WTC11 (cell line): ENCODE measurements at places on chromosomes 16 and 17. TPM values are rescaled to one million over a fixed set of nuclear protein-coding genes. Genes with fewer than 3 reads are reported as not detected.

GRN gene
- 177 to 185 TPM (median 185 TPM) in 3 replicates for total RNA-seq

HBA2 gene
- 1.8 to 2.6 TPM (median 2.4 TPM) in 3 replicates for total RNA-seq

AHSP gene
- 0.60 to 0.81 TPM in 2 of 3 replicates, not detected in the other for total RNA-seq

ERN1 gene
- 6.5 to 8.6 TPM (median 7.6 TPM) in 3 replicates for total RNA-seq

ADCY9 gene
- total RNA-seq, result 9.5 to 11.5 TPM (median 10.0 TPM) in 3 replicates

TBC1D26 gene
- 2.2 to 3.6 TPM (median 3.5 TPM) in 3 replicates for total RNA-seq

ABCC11 gene
- total RNA-seq, result 0.05 to 0.30 TPM in 2 of 3 replicates, not detected in the other

DHX58 gene
- 6.3 to 7.6 TPM (median 7.3 TPM) in 3 replicates for total RNA-seq

C16orf46 gene
- 1.1 to 1.3 TPM (median 1.2 TPM) in 3 replicates for total RNA-seq

- H3K36me3 ChIP-seq, result peaks cover 68% of the 10 kb centered on the region
- no peak for DNase-seq
- H3K4me3 ChIP-seq, result no peak overlapping the region
- no peak overlapping the region for H3K27ac ChIP-seq
- peaks cover 61% of the 10 kb centered on the region for H3K4me1 ChIP-seq
Observed at GRCh38 chr17:65535777-65536572, 25.5 kb downstream of the AXIN2 start.

- H3K36me3 ChIP-seq, result no peaks in the 10 kb centered on the region
- H3K27me3 ChIP-seq, result no peaks in the 10 kb centered on the region
- H3K4me3 ChIP-seq, result no peak overlapping the region
- H3K4me1 ChIP-seq, result 0 out of 2 replicates have a peak, but pooled peaks cover 3% of the 10 kb centered on the region
- peak; percentile 74 for DNase-seq
- 0 out of 2 replicates have a peak overlapping the region, but pooled peaks have one; percentile 2 for H3K27ac ChIP-seq
Observed at GRCh38 chr17:37373530-37374159, 2.1 kb upstream of the C17orf78 start.

GRCh38 chr17:29973005-29973404 lies 31.6 kb downstream of the EFCAB5 start:
- no peak overlapping the region for H3K27ac ChIP-seq
- no peaks in the 10 kb centered on the region; the same call in 1 of the 2 replicates for H3K27me3 ChIP-seq
- H3K36me3 ChIP-seq, result no peaks in the 10 kb centered on the region

DNA sequence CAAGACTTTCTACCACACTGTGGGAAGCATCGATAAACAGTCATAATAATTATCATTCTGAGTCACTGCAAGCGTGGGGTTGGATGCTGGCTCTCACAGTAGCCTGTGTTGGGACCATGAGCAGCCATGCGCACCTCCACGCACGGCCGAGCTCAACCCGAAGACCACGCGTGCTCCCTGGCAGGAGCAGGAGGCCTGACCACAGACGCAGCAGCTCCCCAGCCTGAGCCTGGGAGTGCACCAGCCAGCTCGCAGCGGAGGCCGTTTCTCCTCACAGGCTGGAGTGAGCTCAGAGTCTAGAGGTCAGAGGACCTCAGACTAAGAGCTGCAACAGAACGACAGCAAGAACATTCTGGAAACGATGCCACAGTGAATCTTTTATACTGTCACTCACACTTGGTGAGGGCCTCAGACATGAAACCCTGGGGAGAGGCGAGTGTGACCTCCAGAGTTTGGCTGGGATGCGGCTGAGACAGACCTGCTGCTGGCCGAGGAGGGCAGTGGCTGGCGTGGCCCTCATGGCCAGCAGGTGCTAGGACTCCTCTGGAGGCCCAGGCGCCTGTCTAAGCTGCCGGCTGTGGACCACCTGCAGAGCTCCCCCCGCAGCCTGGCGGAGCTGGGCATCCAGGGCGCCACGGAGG lies 6.0 kb downstream of the NDUFAF8 start:
- no peaks in the 10 kb centered on the region for H3K36me3 ChIP-seq
- no peak overlapping the region for H3K27ac ChIP-seq
- H3K4me1 ChIP-seq, result peaks cover 20% of the 10 kb centered on the region
- no peaks in the 10 kb centered on the region for H3K27me3 ChIP-seq
- no peak overlapping the region for H3K4me3 ChIP-seq

- no peak overlapping the region for H3K4me3 ChIP-seq
- DNase-seq, result no peak
- peak overlapping the region; percentile 98 for H3K27ac ChIP-seq
- H3K4me1 ChIP-seq, result peaks cover 32% of the 10 kb centered on the region
- H3K36me3 ChIP-seq, result peaks cover 26% of the 10 kb centered on the region
- no peaks in the 10 kb centered on the region for H3K27me3 ChIP-seq
Observed at GRCh38 chr16:68798398-68798797, 44.9 kb upstream of the TANGO6 start.

GRCh38 chr17:78785663-78786057 lies 3.6 kb upstream of the CYTH1 start:
- H3K36me3 ChIP-seq, result peaks cover 11% of the 10 kb centered on the region
- no peak for DNase-seq
- H3K27ac ChIP-seq, result peak overlapping the region; percentile 84; the same call in 1 of the 2 replicates
- peaks cover 16% of the 10 kb centered on the region for H3K4me1 ChIP-seq
- peaks cover 3% of the 10 kb centered on the region; the same call in 1 of the 2 replicates for H3K27me3 ChIP-seq
- H3K4me3 ChIP-seq, result no peak overlapping the region

- no peak for DNase-seq
- peaks cover 5% of the 10 kb centered on the region for H3K27me3 ChIP-seq
- H3K4me1 ChIP-seq, result no peaks in the 10 kb centered on the region
- H3K4me3 ChIP-seq, result no peak overlapping the region
Observed at GRCh38 chr16:86432691-86433090, 77.6 kb upstream of the FOXF1 start.

DNA sequence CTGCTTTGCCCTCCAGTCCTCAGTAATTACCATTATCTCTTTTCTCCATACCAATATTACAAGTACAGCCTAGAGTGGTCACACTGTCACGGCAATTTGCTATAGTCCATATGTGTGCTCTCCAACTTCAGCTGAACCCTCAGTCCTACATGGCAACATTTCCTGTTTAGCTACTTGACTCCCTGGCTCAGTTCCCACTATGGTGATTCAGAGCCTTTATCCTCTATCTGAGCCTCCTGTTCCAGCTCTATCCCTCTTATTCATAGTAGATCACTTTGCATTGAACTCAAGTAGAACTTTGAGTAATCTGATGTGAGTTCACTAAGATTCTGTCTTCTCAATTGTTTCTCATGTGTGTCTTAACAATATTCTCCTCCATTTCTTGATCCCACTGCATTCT lies 43.7 kb upstream of the GOSR1 start:
- no peaks in the 10 kb centered on the region for H3K27me3 ChIP-seq
- no peaks in the 10 kb centered on the region for H3K36me3 ChIP-seq
- H3K4me1 ChIP-seq, result no peaks in the 10 kb centered on the region
- H3K4me3 ChIP-seq, result no peak overlapping the region

- peaks cover 35% of the 10 kb centered on the region for H3K4me1 ChIP-seq
- no peak for DNase-seq
- H3K36me3 ChIP-seq, result peaks cover 5% of the 10 kb centered on the region; the same call in 1 of the 2 replicates
- no peaks in the 10 kb centered on the region for H3K27me3 ChIP-seq
Observed at GRCh38 chr17:75828741-75829140, 15.5 kb downstream of the UNC13D start.

DNA sequence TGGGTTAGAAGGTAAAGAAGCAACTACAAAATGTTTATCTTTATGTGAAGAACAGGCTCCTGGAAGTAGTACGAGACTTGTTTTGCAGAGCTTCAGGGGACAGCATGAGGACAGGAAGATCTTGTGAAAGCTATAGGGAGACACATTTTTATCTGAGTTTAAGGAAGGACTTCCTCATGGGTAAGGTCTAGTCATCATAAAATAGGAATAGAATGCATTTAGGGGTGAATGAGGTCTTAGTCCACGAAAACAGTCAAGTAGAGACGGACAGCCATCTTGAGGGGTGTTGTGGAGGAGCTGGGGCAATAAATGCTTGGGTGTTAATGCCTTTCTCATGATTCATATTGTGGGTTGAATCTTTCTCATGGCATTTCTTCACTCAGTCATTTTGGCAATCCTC lies 24.3 kb downstream of the KCNJ16 start:
- no peaks in the 10 kb centered on the region for H3K36me3 ChIP-seq
- H3K27me3 ChIP-seq, result no peaks in the 10 kb centered on the region
- H3K27ac ChIP-seq, result no peak overlapping the region
- no peak for DNase-seq
- H3K4me1 ChIP-seq, result no peaks in the 10 kb centered on the region

GRCh38 chr16:3578121-3578520 lies 918 bp upstream of the NLRC3 start:
- H3K4me1 ChIP-seq, result peaks cover 9% of the 10 kb centered on the region
- no peak overlapping the region for H3K4me3 ChIP-seq

- peak overlapping the region; percentile 87; the same call in 1 of the 2 replicates for H3K27ac ChIP-seq
- no peak overlapping the region for H3K4me3 ChIP-seq
- H3K4me1 ChIP-seq, result peaks cover 29% of the 10 kb centered on the region
- H3K36me3 ChIP-seq, result peaks cover 7% of the 10 kb centered on the region; the same call in 1 of the 2 replicates
- no peaks in the 10 kb centered on the region for H3K27me3 ChIP-seq
- DNase-seq, result peak; percentile 29
Observed at GRCh38 chr17:6753006-6753445, 2.8 kb upstream of the XAF1 start.

DNA sequence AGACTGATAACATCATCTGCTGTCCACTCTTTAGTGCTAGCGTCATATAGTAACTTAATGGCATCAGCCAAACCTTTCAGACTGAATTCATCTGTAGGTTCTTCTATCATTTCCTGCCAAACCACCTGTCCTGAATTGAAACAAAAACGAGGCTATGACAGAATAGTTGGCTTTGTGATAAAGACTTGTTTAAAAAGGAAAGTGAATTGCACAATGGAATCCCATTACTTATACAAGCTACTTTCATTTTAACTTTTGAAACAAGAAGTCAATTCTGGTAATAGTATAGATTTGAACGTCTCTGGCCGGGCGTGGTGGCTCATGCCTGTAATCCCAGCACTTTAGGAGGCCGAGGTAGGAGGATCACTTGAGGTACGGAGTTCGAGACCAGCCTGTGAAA lies 18.2 kb downstream of the LASP1NB start:
- no peak overlapping the region for H3K27ac ChIP-seq
- peaks cover 2% of the 10 kb centered on the region for H3K4me1 ChIP-seq
- H3K4me3 ChIP-seq, result no peak overlapping the region
- no peaks in the 10 kb centered on the region for H3K27me3 ChIP-seq
- no peak for DNase-seq
- H3K36me3 ChIP-seq, result no peaks in the 10 kb centered on the region
